ENCODE measurements at places on chromosomes 11 and 22.

DNA sequence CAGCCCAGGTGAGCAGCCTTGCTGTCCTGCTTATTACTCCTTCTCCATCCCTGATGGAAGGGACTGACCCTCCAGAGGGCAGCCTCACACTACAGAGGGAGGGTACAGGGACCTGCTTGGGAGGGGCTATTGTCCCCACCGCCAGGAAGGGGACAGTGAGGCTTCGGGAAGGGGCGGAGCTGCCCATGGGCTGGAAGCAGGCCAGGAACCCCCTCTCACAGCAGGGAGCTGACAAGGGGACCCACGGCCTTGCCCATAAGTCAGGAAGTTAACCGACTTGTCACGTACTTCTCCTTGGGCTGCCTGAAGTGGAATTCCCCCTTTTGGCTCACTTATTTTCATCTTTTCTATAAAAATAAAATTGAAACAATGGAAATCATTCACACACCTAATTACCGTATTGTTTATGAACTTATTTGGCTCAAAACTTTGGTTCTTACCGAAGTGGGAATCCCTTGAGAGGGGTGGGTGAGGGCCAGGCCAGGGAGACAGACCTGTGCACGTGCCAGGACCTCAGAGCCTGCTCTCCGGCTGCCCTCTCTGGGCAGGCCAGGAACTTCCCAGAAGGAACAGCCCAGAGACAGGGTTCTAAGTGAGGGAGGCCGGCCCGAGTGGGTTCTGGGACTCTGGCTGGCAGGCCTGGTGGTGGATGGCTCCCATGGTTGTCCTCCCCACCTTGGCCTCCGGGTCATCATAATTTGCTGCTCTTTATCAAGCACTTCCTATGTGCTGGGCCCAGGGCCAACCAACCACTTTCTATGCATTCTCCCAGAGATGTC is 5.8 kb downstream of the MGAT3 start:
- DNase-seq = no peak

DNA sequence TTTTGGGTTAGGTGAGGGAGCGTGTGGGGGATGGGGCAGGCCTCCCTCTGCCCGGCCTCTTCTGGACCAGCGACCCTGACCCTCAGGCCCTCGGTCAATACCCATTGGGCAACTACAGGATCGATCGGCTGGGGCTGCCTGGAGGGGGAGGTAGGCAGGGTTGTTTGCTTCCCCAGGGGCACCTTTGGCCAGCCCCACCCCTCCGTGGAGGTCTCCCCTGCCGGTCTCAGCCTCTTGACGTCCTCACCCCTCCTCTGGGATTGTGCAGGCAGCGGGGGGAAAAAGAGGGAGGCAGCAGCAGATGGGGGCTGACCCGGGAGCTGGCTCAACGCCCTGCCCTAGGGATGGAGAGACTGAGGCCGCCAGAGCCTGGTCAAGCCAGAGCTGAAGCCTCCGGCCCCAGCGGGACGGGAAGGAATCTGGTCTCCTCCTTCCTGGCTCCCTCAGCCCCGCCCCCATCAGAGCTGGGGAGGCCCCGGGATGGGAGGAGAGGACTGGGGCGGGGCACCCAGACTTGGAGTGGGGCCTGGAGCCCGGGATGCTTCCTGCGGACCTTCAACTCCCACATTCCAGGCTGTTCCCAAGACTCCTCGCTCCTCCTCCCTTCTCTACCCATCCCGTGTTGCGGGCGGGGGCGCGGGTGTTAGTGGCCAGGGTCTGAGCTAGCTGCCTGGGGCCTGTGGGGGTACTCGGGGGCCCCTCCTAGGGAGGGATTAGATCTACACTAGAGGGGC is 14.4 kb upstream of the CDC42EP1 start:
- no peak for DNase-seq

DNA sequence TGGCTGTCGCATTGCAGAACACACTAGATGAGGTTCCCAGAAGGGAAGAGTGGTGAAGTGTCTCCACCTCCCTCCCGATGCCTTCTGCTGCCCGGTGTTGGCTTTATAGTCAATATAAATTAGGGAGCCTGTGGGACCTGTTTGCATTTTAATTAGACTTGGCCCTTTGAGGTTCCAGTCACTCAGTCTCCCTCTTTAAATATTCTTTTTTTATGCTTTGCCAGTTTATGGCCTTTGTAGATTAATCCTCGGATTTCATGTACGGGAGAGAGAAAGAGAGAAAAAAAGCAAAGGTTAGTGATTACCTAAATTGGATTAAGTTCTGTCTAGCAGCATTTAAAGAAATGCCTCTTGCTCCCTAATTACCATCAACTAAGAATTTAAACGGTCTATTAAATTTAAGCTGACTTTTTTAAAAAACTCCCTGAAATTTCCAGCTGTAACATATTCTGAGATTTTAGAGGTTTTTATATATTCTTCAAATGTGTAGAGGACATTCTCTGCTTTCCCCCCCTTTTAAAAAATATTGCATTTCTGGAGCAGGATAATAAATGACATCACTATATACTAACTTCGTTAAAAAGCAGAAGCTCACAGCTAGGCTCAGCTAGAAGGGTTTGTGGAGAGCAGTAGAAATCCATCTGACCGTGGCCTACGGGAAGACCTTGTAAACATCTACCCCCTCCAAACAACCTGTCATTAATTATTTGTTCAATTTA is 84.4 kb downstream of the PRR5L start:
- DNase-seq = no peak

GRCh38 chr11:38672445-38672844 is 2074.4 kb upstream of the RAG2 start:
- DNase-seq = no peak

GRCh38 chr11:3177931-3178330 is 12.8 kb upstream of the OSBPL5 start:
- DNase-seq = no peak

GRCh38 chr11:119486691-119487259 is 63.8 kb upstream of the THY1 start:
- no peak for DNase-seq

DNA sequence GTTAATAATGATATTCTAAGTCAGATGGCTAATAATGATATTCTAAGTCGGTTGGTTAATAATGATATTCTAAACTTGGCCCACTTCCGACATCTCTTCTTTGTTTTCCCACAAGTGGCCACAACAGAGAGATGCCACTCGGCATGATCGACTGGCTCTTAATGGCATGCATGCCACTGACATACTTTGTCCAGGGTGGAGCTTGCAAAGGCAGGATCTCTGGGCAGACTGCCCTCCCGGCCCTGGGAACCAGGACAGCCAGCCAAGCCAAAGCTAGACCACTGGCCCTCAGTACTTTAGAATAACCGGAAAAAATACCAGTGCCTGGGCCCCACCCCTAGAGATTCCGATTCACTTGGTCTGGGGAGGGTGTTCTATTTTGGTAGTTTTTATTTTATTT is 78.1 kb downstream of the KIAA1671 start:
- DNase-seq = no peak

DNA sequence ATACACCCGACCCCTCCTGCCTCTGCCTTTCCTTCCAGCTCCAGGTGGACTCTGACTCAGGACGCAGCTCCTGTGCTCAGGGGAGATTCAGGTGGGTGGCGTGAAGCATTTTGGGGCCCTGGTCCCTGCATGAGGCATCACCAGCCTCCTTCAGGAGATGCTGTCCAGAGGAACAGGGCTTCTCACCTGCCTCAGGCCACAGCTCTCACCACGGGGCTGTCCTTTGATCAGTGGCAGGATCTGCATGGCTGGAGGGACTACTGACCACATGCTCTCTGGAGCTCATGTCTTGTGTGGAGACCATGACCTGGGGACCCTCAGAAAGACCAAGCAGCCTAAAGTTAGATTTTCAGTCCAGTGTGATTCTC is 58.8 kb downstream of the GGTLC2 start:
- DNase-seq = no peak

GRCh38 chr11:68009391-68010089 is 587 bp upstream of the ALDH3B1 start:
- no peak for DNase-seq

DNA sequence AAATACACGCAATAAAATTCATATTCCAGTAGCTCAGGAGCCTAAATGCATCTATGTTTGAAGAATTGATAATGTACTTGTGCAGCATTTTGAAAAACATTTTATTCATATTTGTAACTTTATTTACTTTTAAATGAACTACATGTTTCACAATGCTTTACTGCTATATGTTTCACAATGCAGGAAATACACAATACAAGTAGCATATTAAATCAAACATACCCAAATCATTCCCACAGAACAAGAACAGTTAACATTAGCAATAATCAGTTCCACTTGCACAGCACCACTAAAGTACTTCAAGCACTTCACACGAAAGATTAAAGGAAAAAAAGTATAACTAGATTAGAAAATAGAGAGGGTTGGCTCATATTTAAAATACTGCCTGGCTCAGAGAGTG is 343.6 kb upstream of the CCDC90B start:
- no peak for DNase-seq

DNA sequence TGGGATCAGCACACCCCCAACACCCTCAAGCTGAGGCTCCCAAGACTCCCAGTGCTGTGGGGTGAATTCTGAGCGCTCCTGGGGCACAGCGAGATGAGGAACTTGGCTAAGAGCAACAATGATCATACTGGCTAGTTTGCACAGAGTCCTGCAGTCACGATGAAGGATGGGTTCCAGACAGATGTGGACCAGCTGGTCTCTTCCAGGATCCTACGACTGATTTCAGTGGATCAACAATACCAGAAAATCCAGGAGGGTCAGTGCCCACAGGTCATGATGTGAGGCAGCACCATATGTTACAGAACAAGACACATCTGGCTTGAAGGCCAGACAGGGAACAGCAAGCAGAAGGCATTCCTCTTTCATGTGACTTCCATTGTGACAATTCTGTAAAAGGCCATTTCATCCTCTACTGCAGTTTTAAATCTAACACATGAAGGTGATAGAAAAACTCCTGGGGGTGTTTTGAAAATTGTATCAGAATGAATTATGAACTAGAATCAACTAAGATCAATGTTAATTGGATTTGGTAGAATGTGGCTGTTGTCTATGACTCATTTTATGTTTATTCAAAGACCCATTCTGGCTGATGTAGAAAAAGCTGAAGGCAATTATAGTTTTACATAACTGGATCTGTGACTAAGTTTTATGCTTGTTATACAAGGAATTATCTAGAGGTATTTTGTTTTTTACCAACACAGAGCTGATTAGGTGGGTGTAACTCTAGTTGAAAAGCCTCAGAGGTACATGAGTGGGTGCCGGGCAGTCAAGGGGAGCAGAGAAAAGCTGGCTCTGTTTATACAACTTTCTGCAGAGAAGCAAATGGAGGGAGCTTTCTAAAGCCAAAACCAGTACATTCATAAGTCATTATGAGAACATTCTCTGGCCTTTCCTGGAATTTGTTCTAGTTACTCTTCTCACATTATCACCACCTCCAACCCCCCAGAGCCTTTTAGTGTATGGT is 29.1 kb downstream of the OR52K1 start:
- DNase-seq = no peak

DNA sequence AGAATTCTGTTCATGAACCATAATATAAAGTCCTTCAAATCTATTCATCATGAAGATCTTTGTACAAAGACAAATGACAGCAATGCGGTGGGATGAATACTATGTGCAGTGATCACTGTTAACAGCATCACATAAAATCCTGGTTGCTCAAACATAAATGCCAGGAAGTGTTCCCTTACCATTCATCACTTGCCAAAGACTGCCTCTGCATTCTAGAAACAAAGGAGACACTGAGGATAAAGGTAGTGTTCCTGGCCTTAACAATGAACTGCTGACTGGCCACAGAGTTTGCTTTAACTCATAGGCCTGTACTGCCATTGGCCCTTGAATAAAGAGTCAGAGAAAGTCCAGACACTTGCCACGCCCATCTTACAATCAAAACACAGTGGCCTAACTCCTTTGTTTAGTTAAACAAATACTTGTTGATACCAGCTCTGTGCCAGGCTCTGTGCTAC is 29.5 kb downstream of the C2CD3 start:
- no peak for DNase-seq

DNA sequence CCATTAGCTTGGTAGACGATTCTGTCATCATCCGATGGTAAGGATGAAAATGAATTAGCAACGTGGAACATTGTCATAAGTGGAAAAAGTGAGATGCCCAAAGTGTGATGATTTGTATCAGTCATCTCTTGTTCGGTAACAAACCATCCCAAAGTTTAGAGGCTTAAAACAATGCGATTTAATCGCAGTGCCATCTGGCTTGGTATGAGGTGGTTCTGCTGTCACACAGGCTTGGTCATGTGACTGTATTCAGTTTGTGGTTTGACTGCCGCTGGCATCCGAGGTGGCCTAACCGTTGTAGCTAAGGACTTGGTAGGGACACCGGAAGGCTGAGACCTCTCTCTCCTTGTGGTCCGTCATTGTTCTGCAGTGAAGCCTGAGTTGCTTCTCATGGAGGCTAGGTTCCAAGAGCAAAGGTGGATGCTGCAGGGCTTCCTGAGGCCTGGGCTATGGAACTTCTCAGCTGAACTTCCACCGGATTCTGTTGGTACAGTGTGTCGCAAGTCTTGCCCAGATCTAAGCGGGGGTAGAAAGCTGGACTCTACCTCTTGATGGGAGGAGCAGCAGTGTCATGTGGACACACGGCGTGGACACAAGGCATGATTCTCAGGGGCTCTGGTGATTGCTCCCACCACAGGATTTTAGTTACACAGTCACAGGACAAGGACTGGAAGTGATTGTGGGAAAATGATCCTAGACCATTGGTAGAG is 36.3 kb downstream of the BCR start:
- DNase-seq = peak; percentile 87

DNA sequence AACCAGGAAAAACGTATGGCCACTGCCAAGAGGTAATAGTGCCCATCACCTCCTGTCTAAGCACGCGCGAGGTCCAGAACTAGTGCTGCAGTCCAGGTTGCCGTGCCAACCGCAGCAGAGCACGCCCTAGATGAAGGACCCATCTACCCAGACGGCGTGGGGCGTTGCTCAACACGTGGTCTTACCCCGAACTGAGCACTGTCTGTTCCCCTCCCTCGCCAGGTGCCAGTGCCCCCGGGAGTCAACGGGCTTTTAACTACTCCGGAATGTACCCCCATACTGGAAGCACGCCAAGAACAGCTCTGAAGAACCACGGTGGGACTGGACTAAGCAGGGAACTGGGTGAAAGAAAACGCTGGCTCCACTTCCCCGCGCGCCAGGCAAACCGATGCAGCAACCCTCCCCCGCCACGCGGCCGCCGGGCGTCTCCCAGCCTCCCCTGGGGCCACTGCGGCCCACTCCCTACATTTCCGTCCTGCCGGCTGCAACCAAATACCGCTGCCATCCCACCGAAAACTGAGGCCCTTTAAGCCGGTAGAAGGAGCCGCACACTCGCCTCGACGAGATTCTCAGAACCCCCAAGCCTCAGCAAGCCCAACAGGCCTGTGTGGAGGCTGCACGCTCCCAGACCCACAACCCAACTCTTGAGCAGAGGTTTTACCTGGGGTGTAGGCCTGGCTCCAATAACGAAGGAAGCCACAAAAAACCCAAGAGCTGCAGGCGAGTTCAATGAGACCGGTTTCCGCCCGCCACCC is at the start of gene HSPA8:
HSPA8 (minus strand) TSS at position 734 of the 755 bp plus-strand sequence. CDS start 812 bp downstream, outside the sequence.
- DNase-seq = peak; percentile 74

Data from DND-41 (cell line).